ENCODE measurements at places on chromosomes 5 and 9.

DNA sequence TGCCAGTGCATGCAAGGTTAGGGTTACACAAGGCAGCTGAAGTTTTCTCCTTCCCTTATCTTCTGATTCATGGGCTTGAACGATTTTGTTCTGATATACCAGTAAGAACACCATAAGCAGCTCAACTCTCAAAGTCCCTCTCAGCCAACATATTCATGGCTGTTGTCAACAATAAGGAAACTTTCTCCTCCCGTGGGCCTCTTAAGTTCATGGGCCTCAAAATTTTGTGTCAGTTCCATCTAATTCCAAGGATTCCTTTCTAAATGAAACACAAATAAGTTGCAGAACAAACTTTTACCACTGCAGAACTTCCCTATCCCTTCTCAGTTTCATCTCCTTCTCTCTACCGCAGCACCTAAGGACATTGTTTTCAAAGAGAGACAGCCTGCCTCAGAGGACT is 23.6 kb upstream of the CAST start:
- DNase-seq = no peak

GRCh38 chr9:108552459-108553040 is 303.2 kb downstream of the ACTL7B start:
- DNase-seq = no peak

GRCh38 chr9:87102126-87102525 is 154.8 kb upstream of the GAS1 start:
- DNase-seq = no peak

DNA sequence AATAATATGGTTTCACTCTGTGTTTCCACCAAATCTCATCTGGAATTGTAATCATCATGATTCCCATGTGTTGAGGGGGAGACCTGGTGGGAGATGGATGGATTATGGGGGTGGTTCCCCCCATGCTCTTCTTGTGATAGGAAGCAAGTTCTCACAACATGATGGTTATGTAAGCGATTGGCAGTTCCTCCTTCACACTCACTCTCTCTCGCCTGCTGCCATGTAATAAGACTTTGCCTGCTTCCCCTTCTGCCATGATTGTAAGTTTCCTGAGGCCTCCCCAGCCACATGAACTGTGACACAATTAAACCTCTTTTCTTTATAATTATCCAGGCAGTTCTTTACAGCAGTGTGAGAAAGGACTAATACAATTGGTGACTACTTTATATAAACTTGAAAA is 48.4 kb downstream of the PTBP3 start:
- no peak for DNase-seq

DNA sequence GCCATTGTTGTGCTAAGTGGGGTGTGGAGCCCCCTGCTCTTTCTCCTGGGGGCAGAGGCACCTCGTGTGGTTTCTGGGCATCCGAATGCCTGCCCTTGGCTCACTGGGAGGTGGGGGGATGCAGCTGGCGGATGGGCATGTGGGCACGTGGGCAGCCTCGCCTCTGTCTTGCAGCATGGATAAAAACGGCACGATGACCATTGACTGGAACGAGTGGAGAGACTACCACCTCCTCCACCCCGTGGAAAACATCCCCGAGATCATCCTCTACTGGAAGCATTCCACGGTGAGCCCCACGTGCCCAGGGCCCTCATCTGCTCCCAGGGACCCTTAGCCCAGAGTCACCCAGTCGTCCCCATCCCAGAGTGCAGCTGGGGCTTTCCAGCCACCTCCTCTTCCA is 25.3 kb downstream of the PTGES2 start:
- DNase-seq = no peak

DNA sequence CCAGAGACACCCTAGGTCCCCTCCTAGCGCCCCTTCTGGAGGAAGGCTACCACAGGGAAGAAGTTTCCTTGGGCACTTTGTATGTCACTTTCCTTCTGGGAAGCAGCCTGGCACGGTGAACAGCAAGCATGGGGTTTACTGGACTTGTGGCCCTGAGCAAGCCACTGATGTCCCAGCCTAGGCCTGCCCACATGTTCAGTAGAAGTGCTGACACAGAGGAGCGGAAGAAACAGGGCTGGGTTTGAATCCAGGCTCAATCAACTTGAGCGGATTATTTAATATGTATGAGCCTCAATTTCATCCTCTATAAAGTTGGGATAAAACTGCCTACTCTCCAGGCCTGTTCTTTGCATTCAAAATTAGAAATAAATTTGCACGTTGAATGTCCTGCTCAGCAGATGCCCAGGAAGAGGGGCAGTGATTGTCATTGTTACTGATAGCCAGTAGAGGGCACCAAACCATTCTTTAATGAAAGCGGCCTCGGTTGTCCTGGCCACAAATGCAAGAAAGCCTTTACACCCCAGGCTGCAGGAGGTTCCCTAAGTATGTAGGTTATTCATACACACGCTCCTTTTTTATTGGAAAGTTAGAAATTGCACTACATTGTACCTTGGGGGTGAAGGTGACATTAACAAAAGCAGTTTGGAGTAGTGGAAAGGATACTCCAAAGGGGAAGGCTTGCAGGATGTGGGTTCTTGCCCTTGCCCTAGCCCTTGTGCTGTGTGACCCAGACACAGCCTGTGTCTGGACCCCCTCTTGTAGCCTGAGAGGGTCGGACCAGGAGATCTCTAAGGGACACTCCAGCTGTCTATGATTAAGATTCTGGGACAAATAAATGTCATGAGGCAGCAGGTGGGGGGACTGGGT is 13.4 kb upstream of the XPA start:
- DNase-seq = peak; percentile 62

GRCh38 chr5:79464695-79465332 is 49.1 kb downstream of the HOMER1 start:
- DNase-seq = no peak

DNA sequence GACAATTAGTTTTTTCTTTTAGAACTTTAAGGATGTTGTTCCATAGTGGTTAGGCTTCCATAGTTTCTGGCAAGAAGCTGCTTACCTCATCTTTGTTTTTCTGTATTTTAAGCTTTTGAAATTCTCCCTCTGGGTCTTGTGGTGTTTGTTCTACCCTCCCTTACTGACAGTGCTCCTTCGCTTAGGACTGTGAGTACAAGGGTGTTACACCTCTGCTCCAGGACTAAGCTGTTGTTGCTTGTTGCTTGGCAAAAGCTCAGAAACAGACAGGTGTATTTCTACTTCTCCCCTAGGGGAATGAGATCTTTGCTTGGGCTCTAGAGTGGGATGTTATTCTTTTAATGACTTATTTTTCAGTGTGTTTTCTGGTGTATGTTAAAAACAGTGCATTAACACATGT is 225.2 kb downstream of the WDR70 start:
- no peak for DNase-seq

DNA sequence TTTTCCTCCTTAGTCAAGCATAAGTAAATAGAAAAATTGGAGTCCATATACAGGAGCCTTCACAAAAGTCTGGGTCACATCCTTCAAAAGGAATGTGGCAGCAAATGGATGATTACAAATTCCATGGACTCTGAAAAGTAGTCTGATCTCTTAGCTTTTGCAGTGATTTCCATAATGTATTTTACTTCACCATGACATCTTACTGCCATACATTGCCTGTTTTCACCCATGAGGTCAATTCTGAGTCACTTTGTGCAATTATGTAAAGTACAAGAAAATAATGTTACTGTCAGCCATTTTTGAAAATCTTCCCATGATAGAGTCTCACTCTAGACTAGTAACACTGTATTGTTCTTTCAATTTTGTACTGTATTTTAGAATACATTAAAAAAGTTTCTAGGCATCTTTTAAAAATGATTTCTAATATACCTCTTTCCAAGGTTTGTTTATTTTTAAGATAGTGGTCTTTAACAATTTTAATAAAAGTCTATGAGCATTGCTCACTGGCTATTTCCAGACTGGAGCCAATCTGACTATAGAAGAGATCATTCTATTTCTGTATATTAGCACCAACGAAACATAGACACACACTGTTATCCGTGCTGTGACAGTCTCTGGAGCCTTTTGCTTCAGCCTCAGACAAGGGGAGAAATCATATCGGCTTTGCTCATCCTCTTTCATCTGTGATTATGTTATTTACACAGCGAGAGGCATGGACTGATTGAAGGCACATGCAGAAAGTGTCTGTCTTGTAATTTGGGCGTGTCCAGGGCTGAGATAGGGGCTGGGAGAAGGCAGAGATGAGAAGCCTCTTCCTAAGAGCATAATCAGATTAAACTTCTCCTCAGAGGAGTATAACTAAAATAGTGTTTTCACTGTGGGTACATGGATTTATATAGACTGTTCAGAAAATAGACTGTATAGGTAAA is 22.9 kb upstream of the ACTBL2 start:
- DNase-seq = no peak

DNA sequence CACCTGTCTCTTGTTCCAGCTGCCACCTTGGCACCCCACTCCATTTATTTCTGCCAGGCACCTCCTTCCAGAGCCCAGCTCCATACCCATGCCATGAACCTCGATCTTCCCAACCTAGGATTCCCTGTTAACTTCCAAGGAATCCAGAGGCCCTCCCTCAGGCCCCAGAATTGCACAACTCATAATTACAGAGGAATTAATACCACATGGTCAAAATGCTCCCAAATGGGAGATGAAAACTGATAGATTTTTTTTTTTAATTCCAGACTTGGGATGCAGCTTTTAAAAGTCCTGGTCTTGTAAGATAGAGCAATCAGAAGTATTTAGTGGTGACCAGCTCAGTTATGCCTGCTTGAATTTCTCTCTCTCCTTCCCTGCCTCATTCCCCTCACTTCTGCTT is 96.2 kb upstream of the CCDC112 start:
- no peak for DNase-seq

DNA sequence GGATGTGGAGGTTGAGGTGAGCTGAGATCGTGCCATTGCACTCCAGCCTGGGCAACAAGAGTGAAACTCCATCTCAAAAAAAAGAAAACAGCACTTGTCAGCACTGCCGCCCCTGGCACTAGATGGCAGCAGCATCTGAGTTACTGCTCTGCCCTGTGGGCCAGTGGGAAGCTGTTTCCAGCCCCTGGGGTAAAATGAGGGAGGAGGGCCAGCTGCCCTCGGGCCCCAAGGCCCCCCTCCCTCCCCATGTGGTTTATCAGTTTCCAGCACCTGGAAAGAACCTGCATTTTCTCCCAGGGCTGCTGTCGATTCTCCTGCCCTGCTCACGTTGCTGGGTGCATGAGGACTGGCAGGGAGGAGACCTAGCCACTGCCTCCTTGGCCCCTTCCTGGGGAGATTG is 13.2 kb upstream of the CEL start:
- DNase-seq = no peak

- DNase-seq = no peak
Measured at GRCh38 chr9:107462691-107463090, 26.9 kb downstream of the KLF4 start.

- no peak for DNase-seq
Measured at GRCh38 chr9:5876711-5877110, 14.0 kb upstream of the MLANA start.

DNA sequence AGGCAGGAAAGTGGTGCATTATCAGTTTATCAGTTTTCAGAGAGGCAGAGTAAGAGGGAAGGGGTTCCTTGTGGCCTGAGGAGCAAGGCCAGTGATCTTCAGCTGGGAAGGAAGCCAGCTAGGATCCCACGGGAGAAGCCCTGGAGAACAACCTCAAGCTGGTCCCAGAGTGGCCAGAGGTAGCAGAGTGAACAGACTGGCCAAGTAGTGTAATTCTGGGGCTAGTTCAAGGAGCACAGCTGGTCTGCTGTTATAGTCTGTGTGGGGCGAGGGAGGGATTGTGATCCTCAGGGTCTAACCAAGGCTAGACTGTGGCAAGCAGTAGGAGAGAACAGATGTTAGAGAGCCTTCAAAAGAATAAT is 164.6 kb downstream of the CARTPT start:
- no peak for DNase-seq

DNA sequence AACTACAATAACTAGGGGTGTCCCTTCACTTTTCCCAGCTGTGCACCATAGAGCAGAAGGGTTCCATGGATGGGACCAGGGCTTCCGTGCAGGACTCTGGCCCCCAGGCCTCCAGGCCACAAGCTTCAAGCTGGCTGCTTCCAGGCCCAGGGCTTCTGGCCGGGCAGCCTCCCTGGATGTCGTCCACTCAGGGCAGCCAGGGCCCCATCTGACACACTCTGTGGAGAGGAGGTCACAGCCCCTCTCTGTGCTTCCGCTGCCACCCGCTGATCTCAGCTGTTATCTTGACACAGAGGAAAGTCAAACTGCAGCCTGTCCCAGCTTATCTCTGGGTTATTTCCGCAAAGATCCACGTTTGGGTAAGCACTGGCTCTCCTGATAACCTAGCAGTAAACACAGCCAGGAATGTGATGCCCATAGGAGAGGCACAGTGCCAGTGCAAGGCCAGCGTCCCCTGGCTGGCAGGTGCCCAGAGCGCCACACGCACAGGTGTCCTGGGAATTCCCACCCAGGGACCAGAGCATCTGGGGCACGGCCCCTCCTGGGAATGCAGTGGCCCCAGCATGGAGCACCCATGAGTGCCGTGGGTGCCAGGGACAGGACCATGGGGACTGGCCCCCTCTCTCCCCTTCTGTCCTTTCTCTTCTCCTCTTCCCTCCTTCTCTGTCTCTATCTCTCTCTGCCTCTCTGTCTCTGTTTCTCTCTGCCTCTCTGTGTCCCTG is 15.6 kb upstream of the SLC6A19 start:
- no peak for DNase-seq

DNA sequence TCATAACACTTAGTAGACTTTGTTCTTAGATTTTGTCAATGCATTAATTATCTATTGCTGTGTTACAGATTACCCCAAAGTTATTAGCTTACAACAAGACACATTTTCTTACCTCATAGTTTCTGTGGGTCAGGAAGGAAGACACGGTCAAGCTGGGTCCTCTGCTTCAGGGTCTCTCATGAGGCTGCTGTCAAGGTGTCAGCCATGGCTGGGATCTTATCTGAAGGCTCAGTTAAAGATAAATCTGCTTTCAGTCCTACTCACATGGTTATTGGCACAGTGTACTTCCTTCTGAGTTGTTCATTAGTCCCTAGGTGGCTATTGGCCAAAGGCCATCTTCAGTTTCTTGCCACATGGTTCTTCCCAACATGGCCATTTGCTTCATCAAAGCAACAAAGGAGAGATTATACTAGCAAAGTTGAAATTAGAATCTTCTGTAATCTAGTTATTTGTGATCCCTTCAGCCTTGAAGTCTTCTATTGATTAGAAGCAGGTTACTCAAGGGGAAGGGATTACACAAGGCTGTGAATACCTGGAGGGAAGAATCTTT is 25.2 kb downstream of the TDRD7 start:
- no peak for DNase-seq

DNA sequence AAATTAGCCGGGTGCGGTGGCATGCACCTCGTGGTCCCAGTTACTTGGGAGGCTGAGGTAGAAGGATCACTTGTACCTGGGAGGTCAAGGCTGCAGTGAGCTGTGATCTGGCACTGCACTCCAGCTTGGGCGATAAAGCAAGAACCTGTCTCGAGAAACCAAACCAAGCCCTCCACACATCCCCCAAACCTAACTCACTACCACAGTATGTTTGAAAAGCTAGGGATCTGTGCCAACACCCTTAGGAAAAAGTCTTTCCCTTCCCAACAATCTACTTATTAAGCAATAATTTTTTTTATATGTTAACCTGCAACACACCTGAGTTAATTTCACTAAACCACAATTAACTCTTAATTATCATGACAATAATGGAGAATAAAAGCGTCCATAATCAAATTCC is 2.2 kb downstream of the UBTD2 start:
- no peak for DNase-seq

Measured in putamen (tissue), 1 donor.